NCI-H524 (cell line): ENCODE measurements at places on chromosomes 5 and 9.

- peak; percentile 9 for DNase-seq
These were observed 211.6 kb downstream of the MSX2 start for GRCh38 chr5:174935854-174936474.

DNA sequence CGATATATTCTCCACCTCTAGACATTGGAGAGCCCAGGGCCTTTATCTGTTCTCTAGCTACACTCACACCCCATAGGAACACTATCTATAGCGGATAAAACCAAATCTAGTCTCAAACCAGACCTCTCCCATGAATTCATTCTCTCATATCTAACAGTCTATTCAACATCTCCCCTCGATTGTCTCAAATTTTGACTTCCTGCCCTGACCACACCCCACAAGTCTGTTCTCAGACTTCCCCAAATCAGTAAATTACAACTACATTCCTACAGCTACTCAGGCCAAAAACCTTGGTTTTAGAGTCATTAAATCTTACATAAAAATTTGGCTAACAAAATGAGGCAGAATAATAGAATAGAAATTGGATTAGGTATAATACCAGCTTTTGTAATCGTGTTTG lies 12.5 kb upstream of the SLC1A3 start:
- no peak for DNase-seq

- DNase-seq, result no peak
These were observed 37.2 kb downstream of the OLFML2A start for GRCh38 chr9:124814164-124814535.

DNA sequence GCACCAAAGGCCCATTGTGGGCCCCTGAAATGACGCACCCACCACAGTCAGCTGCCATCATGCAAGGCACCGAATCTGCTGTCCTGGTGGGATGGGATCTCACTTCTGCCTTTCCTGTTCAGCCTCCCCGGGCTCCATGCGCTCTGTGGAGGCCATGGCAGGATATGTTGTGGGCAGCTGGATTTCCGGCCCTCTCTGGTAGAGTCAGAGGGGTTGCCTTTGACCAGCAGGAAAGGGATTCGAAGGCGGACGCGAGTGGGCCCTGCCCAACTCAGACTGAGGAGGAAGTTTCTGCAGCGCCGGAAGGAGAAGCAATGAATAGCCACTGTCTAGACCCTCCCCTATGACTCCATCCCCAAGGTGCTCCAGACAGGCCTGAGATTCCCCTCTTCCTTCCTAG lies 35.5 kb downstream of the GADD45G start:
- DNase-seq, result no peak

DNA sequence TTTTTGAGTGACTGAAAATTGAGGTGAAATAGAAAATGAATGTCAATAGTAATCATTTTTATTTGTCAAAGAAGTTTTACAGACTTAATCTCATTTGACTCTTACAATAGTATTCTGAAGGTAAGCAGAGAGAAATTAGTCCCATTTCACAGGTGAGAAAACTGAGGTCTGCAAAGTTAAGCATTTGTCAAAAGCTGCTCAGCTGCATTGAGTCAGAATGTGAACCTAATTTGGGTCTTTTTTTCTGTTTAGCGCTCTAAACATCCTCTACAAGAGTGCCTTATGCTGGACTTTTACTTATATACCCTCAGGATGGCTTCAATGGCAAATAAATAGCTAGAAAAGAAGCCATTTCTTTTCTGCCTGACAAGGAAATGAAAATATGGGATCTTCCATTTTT lies 135.7 kb downstream of the RASGRF2 start:
- no peak for DNase-seq

GRCh38 chr5:149423049-149423793 lies 44.1 kb upstream of the IL17B start:
- DNase-seq, result no peak

DNA sequence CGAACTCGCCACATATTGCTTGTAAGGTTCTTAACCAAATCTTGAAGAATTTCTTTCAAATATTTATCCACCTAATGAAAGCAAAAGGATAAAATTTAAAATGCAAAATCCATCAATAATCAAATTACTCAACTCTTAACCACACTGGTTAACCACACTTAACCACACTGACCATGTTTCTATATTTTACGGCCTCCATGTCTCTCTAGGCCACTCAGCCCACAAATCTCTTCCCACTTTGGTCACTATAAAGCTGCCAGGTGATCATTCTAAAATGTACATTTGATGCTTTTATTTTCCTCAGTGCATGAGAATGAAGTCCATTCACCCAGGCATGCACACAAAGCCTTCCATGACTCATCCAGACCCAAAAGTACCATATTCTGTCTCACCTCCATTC lies 56.4 kb upstream of the OR2K2 start:
- no peak for DNase-seq

GRCh38 chr9:124771867-124772679 lies 962 bp upstream of the NR6A1 start:
- DNase-seq, result peak; percentile 70

- DNase-seq, result no peak
These were observed 5.0 kb downstream of the RELL2 start for GRCh38 chr5:141641634-141642267.

DNA sequence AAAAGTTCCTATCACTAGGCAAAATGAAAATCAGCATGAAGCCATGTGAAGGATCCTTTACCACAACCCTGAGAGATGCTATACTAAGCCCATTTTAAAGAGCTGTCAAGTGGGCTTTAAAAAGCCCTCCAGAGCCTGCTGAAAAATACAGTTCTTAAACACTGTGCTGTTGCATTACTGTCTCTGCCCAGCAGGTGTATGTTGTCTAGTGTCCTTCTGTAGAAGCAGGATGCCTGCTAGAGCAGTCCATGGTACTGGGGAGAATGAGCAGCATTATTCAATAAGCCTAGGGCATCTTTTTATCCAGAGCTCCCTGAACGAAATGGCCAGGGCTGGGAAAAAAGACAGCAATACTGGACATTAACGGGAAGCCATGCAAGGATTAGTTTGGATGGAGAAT lies 126.2 kb upstream of the PLCXD3 start:
- peak; percentile 68 for DNase-seq

GRCh38 chr5:108059334-108059733 lies 322.6 kb downstream of the FBXL17 start:
- DNase-seq, result no peak

- no peak for DNase-seq
These were observed 70.7 kb upstream of the SLC25A51 start for GRCh38 chr9:37974506-37975173.

DNA sequence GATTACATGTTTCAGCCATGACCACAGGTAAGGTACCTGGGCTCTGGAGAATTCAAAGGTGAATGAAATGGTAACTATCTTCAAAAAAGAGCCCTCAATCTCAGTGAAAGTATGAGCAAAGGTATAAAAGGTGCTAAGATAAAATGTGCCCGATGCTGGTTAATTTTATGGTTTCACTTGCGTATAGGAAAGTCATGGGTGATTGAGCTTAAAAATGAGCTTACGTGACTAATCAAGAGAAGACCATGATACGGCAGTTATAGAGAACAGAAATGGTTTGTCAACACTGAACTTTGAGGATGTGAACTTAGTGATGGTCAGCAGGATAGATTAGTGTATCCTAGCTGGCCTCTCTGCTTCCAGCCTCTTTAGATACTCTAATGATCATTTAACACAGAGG lies 320.1 kb downstream of the DEPDC1B start:
- no peak for DNase-seq

GRCh38 chr9:124213396-124213795 lies 44.4 kb upstream of the NEK6 start:
- no peak for DNase-seq

DNA sequence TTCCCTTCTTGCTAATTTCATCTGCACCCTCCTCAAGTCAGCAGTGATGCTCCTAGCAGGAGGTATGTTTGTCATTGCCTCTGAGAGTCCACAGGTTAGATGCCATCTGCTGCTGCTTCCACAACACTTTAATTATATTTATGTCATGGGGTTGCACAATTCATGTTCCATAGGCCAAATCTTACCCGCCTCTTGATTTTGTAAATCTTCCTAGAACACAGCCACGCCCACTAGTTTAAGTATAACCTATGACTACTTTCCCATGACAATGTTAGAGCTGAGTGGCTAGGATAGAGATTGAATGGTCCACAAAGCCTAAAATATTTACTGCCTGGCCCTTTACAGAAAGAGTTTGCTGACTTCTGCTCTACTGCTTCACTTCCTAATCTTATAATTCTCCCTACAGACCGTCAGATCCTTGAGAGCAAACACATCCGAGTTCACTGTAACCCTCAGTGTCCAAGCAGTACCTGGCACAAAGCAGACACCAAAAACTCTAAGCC lies 21.1 kb downstream of the LIFR start:
- peak; percentile 65 for DNase-seq

DNA sequence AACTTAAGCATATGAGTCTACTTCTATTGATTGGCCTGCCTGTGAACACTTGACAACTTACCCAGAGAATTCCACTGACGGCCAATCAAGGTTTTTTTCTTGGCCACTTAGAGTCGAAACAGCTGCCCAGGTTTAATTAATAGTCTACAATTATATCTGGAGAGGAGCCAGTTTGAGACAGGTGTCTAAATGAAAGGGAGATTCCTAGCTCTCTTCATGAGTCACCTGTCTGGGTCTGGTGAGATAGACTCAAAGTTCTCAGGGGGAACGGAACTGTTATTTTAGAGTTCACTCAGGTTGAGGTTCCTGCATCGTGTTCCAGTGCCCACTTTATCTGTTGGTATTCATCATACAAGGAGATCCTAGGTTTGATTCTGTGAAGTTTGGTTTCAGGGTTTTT lies 111.0 kb downstream of the CD180 start:
- DNase-seq, result peak; percentile 18

DNA sequence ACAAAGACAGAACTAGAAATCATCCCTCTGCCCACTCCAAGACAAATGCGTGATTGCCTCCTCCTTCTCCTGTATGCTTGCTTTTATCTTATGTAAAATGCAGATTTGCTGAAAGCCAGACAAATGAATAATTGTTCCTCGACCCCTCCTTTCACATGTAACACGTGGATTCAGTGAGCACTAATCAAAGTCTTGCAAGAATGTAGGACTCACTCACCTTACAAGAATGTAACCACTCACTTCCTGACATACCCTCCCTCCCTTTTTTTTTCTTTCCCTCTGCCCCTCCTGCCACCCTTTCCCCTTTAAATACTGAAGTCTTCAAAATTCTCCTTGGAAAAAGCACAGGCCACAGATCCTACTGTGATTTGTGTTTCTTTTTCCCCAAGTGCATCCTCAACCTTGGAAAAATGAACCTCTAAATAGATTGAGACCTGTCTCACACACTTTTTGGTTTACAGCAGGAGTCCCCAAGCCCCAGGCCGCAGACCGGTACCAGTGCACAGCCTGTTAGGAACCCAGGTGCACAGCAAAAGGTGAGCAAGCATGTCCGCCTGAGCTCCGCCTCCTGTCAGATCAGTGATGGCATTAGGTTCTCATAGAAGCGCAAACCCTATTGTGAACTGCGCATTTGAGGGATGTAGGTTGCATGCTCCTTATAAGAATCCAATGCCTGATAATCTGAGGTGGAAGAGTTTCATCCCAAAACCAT lies 29.4 kb upstream of the HSD17B3 start:
- DNase-seq, result no peak

DNA sequence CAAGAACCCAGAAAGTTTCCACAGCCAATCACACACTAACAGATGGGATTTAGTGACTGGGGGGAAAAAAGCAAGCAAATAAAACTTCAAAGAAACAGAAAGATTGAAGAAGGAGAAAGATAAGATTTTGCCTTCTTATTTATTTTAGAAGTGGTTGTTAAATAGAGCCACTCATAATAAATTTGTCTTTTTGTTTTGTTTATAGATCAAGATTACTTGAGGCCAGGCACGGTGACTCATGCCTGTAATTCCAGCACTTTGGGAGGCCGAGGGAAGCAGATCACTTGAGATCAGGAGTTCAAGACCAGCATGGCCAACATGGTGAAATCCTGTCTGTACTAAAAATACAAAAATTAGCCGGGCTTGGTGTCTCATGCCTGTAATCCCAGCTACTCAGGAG lies 94.9 kb upstream of the RANBP3L start:
- DNase-seq, result no peak

GRCh38 chr5:86968301-86968753 lies 299.4 kb upstream of the RASA1 start:
- peak; percentile 44 for DNase-seq

DNA sequence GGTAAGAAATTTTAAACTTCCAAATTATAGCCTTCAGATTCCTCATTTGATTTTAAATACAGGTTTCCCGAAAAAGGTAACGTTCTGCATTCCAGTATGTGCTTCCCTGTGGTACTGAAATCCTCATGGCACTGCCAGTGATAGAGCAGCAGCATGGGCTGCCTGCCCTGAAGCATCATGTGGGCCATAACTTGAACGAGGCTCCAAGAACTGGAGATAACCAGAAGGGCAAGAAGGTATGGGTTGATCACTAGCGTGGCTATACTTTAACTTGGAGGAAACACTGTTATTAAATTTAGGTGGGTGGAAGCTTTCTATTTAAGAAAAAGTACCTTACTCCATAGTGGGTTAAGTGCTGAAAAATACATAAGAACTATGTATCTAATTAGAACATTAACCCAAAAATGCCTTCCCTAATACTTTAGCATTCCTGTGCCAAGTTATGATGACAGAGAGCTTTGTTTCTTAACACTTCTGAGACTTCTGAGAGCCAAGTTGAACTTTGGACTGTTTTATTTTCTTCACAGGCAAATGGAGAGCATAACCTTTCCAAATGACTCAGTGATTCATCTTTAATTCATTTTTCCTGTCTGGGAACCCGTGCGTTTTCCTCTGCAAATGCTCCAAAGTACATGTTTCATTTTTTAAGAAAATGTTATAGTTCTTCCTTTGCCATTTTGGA lies 191.5 kb upstream of the GNA14 start:
- DNase-seq, result no peak

DNA sequence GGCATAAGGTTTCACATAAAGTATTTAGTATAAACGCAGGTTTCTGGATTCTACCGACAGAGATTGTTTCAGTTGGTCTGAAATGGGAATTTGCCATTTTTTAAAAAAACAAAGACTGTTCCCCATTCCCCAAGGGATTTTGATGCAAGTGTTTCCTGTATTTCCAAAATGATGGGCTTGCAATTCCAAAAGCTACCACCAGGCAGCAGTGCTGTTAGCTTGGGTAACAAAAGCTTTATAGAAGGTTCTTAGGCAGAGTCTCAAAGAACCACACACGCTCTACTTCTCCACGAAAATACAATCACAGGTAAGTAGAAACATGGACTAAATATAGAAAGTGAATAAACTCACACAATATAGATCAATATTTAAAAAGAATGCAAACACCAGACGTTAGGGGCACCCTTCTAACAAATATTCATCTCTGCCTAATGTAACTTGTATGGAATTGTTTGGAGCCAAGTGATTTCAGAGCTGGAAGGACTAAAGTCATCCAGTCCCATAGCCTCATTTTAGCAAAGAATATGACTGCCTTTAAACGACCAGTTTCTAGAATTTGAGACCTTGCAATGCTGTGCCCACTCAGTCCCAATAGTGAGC lies 154.3 kb downstream of the SPOCK1 start:
- peak; percentile 64 for DNase-seq

DNA sequence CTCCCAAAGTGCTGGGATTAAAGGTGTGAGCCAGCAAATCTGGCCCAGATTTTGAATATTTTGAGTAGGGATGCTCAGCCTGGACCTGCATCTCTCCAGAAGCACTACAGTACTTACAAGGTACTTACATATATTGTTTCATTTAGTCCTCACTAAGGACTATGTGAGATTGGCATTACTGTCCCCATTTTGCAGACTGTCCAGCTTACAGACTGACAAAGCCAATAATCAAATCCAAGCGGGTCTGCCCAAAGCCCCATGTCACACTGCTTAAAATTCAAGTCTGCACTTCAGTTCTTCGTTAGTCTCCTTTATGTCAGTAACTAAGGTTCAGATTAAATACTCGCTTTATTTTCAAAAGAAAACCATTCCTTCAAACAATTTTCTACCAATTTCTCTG lies 7.1 kb downstream of the MAPKAP1 start:
- peak; percentile 25 for DNase-seq

- DNase-seq, result no peak
These were observed 30.0 kb downstream of the DNAJC21 start for GRCh38 chr5:34959323-34959722.
